ENCODE measurements at places on chromosomes 2 and 18.

DNA sequence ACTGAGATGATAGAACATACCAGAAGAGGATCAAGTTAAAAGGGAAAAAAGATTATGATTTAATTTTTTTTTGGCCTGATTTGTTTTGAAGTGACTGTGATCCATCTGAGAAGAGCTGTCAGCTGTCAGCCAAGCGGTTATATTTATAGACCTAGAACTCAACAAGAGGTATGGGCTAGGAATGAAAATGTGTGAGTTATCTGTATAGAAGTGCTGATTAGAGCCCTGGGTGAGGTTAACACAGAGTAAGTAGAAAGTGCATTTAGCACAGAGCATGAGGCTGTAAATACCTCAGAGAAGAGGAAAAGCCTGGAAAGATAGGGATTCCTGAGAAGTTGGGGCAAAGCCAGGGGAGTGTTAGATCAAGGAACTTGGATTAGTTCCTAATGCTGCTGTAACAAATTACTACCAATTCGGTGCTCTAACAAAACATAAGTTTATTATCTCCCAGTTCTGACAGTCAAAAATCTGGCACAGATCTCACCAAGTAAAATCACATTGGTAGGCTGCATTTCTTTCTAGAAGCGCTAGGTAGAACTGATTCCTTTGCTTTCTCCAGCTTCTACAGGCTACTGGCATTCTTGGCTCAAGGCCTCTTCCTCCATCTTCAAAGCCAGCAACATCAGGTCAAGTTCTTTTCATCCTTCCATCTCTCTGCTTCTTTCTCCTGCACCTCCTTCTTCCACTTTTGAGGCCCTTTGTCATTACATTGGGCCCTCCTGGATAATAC lies 197.4 kb upstream of the SPHKAP start:
- DNase-seq: no peak

DNA sequence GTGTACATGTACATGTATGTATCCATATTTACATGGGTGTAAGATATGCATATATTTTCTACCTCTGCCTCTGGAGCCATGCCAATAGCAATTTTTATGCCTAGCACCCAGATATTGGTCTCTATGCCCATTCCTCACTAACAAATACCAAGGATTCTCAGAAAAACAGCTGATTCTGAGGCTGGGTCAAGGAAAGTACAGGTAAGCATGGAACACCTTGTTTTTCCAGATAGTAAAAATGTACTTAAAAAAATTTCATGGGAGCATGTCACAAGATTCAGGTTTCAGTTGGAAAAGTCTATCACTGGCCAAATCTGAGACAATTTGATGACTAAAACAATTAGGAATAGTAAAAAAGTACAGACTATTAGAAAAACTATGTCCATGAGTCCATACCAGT lies 114.5 kb upstream of the MAPRE2 start:
- no peak for DNase-seq

GRCh38 chr18:10353791-10354190 lies 100.6 kb upstream of the APCDD1 start:
- DNase-seq: no peak

GRCh38 chr2:45105050-45105582 lies 95.9 kb upstream of the SIX2 start:
- no peak for DNase-seq

- peak; percentile 38 for DNase-seq
These were observed 129.2 kb downstream of the IKZF2 start for GRCh38 chr2:213021971-213022899.

DNA sequence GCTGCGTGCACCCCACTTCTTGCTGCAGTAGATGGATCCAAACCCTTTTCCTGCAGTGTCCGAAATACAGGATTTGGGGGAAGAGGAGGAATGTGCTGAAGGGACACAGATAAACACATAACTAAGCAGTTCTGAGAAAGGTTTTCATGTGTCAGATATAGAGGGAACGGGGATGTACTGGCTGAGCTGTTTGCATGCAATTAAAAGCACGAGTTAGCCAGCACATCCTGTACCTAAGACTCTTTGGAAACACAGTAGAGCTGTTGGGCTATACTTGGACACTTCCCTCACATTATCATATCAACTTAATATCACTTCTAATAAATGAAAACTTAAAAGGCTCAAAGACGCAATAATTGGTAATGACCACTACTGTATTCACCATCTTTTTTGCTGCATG lies 377.4 kb downstream of the XIRP2 start:
- DNase-seq: no peak

- no peak for DNase-seq
These were observed 77.6 kb upstream of the RAB6C start for GRCh38 chr2:129901754-129902415.

- no peak for DNase-seq
These were observed 150.3 kb upstream of the TNP1 start for GRCh38 chr2:217010173-217010572.

GRCh38 chr18:23307567-23308295 lies 145.4 kb upstream of the RIOK3 start:
- DNase-seq: peak; percentile 59

DNA sequence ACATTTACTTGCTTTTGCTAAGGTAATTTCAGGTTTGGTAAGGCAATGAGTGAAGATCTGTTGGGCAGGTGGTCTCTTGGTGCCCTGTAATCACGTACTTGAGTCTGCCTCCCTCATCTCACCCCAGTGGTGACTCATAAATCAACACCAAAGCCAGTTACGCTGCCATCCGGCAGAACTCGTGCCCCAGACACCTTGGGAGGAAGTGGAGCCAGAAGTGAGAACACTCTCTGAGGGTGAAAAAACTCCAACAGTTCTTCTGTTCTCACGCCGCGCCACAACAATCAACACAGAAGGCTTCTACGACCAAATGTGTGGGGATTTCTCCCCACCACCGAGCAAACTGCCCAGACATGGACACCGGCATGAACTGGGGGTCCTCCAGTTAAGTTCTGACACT lies 206.2 kb downstream of the ARL4C start:
- DNase-seq: peak; percentile 44

- no peak for DNase-seq
These were observed 552.0 kb upstream of the CDH2 start for GRCh38 chr18:28728891-28729290.

DNA sequence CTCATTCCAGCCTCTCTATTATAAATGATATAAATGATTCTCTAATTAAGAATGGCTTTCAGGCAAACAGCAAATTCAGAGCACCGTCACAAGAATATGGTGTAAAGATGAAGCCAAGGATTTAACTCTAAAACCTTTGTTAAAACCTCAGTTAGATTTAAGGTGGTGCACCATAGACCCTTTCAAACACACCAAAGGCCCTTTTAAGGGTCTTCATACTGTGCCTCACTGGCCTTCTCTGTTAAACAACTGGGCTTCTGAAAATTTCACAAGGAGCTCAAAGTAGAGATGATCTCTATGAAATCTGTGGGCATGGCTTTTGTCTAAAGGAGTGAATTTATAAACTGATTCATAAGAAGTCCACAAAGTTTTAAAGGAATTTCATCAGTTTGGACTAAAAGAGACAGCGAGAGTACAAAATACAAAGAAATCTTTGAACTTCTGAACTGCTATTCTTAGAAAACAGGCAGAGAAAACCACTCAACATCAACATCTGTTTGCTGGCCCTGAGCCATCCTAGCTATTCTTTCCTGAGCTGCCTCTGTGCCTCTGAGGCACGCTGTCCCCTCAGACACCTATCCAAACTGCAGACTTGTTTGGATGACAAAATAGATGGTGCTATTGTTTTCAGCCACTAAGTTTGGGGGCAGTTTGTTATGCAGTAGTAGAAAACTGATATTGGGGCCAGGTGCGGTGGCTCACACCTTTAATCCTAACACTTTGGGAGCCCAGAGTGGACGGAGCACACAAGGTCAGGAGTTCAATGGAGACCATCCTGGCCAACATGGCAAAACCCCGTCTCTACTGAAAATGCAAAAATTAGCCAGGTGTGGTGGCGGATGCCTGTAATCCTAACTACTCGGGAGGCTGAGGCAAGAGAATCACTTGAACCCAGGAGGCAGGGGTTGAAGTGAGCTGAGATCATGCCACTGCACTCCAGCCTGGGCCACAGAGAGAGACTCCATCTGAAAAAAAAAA lies 72.9 kb upstream of the MYCN start:
- no peak for DNase-seq

DNA sequence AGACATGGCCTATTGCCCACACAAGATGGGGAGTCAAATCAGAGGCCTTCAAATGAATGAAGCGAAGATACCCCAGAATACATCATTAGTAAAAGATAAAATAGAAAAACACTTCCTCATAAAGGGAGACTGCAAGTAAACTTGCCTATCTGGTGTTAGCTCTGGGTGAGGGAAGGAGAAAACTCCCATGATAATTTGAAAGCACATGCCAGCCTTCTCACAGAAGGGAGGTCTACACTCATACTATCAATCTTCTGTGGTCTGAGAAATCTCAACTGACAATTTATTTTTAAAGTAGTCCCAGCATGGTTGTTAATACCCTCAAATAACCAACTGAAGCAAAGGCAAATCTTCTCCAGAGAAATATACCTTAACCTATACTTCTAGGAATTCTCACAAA lies 75.4 kb downstream of the EXOC6B start:
- DNase-seq: no peak

- DNase-seq: no peak
These were observed 427.7 kb upstream of the HS6ST1 start for GRCh38 chr2:128746356-128746755.

GRCh38 chr2:215705281-215705680 lies 269.4 kb upstream of the FN1 start:
- DNase-seq: no peak

- peak; percentile 40 for DNase-seq
These were observed 4.7 kb upstream of the ITSN2 start for GRCh38 chr2:24365051-24365450.

DNA sequence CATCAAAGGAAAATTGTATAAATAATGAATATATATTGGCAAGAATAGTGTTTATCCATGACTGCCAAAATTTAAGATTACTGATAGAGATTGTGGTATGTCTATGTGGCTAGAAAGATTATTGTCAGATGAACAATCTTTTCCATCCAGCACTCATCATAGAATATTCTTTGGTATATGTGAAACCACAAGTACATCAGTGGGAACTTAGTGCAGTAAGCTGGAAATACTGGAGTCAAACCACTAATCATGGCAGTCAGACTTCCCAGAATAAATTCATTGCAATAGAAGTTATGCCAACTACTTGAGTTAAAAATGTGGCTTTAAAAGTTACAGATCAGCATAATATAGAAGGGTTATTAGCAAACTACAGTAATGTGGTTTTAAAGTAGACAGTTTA lies 310.3 kb downstream of the GULP1 start:
- no peak for DNase-seq

DNA sequence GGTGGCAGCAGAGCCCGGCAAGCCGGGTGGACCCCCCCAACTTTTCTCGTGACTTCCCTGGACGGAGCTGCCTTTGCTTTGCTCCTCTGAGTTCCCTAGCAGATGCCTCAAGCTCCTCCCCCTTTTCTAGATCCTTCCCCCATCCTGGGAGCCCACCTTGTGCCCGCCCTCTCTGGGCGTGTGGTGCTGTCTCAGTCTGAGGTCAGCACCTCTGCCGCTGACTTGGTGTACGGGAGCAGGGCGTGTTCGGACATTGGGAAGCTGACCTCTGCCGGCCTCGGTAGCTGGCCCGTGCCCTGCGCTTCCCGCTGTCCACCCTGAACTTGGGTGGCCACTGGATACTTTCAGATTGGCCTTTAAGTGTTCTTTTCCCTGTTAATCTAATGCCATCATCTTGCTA lies 19.6 kb upstream of the ESPNL start:
- no peak for DNase-seq
